ENCODE measurements at places on chromosomes 13 and 19.
A peak's percentile ranks its signal among the peaks of the same experiment; 100 is the strongest.

DNA sequence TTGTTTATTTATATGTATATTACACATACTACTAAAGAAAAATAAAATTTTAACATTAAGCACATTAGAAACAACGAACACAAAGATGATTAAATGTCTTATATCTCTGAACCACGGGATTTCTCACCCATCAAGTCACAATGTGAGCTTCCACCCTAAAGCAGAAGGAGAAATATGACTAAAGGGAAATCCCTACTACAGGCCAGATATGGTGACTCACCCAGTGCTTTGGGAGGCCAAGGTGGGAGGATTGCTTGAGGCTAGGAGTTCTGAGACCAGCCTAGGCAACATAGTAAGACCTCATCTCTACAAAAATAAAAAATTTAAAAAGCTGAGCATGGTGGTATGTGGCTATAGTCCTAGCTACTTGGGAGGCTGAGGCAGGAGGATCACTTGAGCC lies 24.6 kb downstream of the DCT start:
- DNase-seq, result no peak

- DNase-seq, result no peak
These were observed 7.1 kb downstream of the SMIM7 start for GRCh38 chr19:16652854-16653253.

- no peak for DNase-seq
These were observed 3.0 kb downstream of the PAK4 start for GRCh38 chr19:39128516-39129079.

- no peak for DNase-seq
These were observed 147.4 kb downstream of the RNF17 start for GRCh38 chr13:24911133-24911908.

GRCh38 chr13:65368832-65369231 lies 1861.3 kb downstream of the PCDH9 start:
- no peak for DNase-seq

DNA sequence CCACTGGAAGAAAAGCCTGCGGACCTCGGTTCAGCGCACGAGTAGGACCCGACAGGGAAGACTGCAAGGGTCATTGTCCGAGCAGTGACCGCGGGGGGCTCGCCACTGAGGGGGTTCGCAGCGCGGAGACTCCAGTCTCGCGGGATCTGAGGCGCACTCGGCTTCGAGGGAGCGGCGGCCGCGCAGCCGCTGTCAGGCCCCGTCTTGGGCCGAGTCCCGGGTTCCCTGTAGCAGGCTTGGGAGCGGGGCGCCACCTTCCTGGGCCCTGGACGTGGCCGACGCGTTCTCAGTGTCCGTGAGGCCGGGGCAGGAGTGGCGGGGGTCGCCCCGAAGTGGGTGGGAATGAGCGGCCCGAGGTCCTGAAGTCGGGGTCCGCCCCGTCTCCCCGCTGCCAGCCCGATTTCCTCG lies 474 bp upstream of the FAM174C start:
- DNase-seq, result no peak

- no peak for DNase-seq
These were observed 563.1 kb downstream of the EFNB2 start for GRCh38 chr13:105972306-105972721.

DNA sequence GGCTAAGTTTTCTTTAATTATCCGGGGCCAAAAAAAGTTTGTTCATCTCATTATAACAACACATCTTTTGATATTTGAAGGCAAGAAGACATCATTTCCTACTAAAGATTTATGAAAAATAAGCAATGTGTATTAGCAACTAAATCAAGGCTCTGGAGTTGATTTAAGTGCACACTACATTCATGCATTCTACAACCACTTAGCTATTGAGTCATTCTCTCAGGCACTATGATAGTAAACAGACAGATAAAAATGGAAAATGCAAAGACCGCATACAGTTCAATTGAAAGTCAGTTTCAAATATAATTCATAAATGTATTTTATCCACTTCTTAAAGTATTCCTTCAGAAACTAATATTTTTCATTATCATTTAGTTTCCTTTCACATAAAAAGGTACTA lies 1395.2 kb downstream of the PCDH9 start:
- no peak for DNase-seq

DNA sequence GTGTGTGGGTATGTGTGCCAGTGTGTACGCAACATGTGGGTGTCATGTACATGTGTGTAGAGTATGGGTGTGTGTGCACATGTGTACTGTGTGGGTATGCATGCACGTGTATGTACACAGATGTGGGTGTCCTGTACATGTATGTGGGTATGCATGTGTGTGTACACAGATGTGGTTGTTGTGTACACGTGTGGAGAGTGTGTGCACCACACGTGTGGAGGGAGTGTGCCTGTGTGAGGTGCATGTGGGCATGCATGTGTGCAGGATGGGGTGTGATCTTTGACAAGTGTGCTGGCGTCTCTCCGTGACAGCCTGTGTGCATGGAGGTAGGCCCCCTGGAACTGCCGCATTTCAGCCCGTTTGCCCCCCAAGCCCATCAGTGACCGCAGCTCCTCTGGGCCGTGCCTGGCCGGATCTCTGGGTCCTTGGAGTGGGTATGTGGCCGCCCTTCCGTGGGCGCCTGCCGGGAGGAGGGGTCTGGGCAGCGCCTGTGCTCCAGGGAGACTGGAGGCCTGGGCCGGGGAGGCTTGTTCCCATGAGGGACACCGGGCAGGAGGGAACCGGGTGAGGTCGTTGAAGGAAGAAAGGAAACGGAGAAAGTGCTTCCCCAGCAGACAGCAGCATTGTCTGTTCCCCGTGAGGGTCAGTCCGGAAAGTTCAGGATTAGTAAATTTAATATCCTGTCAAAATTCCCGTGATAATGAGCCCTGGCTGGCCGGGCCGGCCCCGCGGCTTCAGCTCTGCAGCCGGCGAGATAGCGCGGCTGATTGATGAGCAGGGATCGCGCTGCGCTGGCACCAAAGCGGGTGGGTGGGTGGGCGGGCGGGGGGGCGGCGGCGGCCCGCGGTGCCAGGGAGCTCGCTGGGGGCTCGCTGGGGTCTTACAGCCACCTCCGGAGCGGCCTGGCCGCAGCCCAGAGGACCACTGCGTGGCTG lies 91.1 kb upstream of the SOX1 start:
- DNase-seq, result no peak

GRCh38 chr19:19111967-19112580 lies 26.2 kb downstream of the TMEM161A start:
- no peak for DNase-seq

- no peak for DNase-seq
These were observed 147.2 kb downstream of the MIPEP start for GRCh38 chr13:23741879-23742510.

GRCh38 chr13:41019011-41019487 lies at the start of gene ELF1:
TSS of gene ELF1 (minus strand) at chr13:41019316. CDS start at chr13:40982054, 37,262 bp downstream.
- DNase-seq, result peak; percentile 24

- no peak for DNase-seq
These were observed 16.8 kb upstream of the IGSF23 start for GRCh38 chr19:44596428-44597130.

DNA sequence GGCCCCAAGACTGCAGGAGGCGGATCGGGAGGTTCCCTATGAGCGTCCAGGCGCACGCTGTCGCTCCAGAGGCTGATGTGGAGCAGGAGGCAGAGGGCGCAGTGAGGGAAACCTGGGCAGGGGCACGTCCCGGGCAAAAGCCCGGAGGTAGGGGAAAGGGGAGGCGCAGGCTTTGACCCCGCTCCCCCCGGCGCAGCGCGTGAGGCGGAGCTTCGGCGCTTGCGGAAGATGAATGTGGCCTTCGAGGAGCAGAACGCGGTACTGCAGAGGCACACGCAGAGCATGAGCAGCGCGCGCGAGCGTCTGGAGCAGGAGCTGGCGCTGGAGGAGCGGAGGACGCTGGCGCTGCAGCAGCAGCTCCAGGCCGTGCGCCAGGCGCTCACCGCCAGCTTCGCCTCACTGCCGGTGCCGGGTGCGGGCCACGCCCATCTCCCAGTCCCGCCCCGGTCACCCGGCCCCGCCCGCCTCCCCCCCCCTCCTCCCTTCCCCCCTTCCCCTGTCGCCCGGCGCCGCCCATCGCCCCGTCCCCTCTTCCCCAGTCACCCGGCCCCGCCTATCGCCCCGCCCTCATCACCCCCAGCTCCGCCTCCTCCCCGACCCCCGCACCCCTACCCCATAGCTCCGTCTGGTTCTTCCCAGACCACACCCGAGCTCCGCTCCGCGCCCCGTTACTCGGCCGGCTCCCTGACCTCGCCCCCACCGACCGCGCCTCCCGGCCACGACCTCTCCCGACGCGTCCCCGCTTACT lies 4.1 kb downstream of the HMG20B start:
- DNase-seq, result no peak

DNA sequence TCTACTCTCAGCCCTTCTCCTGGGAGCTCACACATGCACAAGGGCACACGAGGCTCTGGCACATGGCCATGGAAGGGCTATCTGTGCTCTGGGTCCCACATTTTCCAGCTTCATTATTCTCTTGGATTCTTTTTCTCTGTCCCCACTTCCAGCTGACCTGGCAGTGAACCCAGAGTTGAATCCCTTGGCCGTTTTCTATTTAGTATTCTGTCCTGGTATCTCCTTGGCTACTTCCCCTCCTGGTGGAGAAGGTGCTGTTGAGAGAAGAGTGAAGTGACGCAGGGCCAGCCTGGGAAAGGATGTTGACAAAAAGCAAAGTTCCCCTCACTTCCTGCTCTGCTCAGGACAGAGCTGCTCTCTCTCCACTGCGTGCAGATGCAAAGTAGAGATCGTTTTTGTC lies 303.1 kb downstream of the IRS2 start:
- no peak for DNase-seq

GRCh38 chr19:5057860-5058259 lies 88.9 kb downstream of the KDM4B start:
- DNase-seq, result no peak

- no peak for DNase-seq
These were observed 15.6 kb upstream of the EPOR start for GRCh38 chr19:11399667-11400066.

DNA sequence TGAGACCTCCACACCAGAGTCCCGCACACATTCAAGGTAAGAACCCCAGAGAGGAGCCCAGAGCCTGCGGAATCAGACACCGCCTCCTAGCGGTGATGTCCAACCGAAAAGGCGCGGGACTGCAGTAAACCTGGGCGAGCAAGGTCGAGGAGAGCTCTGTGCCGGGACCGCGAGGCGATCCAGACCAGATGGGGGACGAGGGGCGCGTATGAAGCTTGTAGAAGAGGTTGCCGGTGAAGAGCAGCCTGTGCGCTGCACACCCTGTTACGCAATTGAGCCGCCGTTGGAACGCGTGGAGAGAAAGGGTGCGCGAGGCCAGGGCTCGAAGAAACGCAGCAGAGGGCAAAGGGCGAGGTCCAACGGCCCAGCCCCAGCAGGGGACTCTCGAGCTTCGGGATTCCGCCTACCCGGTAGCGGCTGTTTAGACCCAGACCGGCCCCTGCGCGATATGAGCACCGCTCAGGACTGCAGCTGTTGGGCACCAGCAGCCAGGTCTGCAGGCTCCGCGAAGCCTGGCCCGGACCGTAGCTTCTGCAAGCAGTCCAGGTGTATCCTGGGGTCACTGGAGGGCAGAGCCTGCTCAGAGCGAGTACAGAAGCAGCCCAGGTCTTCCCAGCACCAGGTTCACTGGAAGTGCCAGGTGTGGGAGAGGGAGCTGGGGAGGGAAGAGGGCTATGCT lies 65.9 kb upstream of the ZNF599 start:
- no peak for DNase-seq

DNA sequence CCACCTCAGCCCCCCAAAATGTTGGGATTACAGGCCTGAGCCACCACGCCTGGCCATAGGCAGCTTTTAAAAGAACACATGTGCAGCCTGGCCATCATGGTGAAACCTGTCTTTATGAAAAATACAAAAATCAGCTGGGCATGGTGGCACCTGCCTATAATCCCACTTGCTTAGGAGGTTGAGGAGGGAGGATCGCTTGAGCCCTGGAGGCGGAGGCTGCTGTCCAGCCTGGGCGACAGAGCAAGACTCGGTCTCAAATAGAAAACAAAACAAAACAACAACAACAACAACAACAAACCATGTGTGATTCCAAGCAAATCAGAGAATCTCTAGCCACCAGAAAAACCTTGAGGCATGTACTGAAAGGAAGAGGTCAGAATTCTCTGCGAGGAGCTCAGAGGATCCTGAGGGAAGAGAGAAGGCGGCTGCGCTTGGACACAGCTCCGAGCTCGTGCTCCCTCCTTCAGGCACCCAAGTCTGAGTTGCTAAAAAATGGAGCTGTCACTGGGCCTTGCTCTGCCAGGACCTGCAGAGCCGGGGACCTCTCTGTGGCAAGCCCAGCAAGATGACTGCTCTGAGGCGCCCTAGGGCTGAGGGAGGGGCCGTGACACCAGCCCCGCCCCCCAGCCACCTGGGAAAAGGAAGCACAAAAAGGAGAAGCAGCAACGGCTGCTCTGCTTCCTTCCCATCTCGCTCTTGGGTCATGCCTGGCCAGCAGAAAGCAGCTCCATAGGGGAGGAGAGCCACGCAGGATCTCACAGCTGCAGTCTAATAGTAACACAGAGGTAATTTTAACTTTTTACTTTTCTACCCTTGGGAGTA lies at the start of gene ARL11:
ARL11 (plus strand) TSS at position 677 of the 822 bp plus-strand sequence. CDS start 1,941 bp downstream, outside the sequence.
- no peak for DNase-seq

- DNase-seq, result no peak
These were observed 105.2 kb downstream of the SLITRK6 start for GRCh38 chr13:85693889-85694511.

- DNase-seq, result no peak
These were observed 21.7 kb downstream of the LILRB4 start for GRCh38 chr19:54684527-54684926.

DNA sequence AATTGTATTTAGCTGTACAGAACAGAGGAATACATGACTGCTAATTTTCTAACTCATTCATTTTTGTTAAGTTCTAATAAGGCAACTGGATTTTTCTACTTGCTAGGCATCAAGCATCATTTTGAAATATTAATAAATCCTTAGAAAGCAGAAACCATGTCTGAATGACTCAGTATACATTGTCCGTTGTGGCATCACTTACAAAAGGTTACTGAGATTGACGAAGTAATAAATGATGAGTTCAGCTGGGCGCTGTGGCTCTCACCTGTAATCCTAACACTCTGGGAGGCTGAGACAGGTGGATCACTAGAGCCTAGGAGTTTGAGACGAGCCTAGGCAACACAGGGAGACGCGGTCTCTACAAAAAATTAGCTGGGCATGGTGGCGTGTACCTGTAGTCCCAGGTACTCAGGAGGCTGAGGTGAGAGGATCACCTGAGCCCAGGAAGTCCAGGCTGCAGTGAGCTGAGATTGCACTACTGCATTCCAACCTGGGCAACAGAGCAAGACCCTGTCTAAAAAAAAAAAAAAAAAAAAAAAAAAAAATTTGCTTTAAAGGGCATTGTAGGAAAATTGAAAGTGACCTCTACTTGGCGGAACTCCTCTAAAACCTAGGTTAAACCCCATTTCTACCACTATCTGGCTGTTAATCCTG lies 36.6 kb downstream of the LHFPL6 start:
- DNase-seq, result no peak

Data from stimulated activated CD8-positive, alpha-beta memory T cell treated with anti-CD3 and anti-CD28 coated beads, Interleukin-15, amount 100 ng/mL, for 4 hours (primary cell).